ENCODE measurements at places on chromosomes 6 and 20.

- DNase-seq, result no peak
These were observed 43.0 kb downstream of the CFAP61 start for GRCh38 chr20:20095114-20095872.

- DNase-seq, result no peak
These were observed 96.3 kb downstream of the LYRM2 start for GRCh38 chr6:89542081-89542857.

DNA sequence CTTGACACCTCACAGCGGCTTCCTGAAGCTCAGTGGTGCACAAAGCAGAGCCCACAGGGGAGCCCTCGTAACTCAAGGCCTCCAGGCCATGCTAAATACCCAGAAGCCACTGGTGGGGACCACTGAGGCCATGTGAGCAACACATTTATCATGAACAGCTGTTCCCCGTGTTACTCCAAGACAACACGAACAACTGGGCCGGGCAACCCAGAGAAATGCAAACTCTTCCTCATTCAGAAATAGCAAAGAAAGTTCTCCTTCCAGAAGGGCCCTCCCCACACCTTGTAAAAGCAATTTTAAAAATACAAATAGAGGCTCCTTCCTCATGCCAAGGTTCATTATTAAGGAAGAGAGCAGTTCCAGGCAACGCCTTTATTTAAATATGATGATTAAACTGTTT lies 36.3 kb upstream of the SLCO4A1 start:
- DNase-seq, result no peak

GRCh38 chr6:46972531-46972930 lies 50.8 kb upstream of the ADGRF5 start:
- no peak for DNase-seq

DNA sequence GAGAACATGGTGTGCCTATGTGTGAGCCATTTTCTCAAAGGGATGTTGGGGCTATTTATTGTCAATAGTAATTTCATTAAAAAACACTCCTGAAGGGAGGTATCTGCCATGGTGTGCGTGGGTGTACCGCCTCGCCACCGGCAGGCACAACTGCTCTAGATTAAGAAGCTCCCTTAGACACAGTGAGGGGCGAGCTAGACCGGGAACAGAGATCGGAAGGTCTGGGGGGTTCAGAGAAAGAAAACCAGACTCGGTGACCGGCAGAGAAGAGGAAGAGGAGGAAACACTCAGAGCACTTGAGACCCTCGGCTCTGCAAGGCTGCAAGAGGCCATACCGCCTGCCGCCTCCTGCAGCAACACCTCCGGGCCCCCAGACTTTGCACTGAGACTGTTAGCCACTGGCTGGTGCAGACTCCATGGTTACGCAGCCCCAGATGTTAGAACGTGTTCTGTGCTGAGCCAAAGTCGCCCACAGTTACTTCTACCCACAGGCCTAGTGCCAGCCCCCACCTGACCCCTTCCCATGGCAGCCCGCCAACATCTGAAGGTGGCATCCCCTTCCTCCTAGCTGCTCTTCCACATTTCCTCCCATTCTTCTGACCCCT lies 18.1 kb downstream of the PXDC1 start:
- DNase-seq, result no peak

DNA sequence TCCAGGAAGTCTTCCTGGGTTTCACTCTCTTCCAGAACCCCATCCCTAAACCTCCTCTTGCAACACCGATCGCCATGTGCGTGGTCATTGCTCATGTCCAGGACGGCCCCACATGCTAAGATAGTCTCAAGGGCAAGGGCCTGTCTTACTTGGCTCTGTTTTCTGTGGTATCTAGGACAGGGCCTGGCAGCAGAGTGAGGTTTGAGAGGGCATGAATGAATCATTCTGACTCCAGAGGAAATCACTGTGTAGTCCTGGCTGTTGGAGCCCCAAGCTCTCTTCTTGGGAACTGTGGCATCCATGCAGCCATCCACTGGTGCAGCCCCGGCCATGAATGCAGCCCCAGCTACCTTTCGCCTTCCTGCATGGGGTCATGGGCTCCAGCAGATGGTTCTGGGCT lies 12.4 kb downstream of the SIRPA start:
- DNase-seq, result no peak

DNA sequence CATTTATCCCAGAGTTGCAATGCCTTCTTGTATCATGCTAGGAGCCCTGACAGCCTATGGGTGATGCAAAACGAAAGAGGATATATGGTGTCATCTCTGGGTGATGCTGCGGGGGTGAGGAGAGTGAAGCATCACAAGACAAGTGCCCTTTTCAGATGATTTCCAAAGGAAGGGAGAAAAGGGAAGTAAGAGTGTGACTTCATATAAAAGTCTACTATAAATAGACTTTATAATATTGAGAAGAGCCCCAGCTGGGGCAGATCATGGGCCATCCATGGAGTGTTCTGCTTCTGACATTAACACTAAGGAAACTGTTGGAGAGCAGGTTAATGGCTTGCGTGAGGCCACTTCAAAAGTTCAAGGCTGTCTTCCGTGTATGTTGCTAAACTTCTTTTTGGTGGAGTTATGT lies 4.4 kb downstream of the CD83 start:
- DNase-seq, result peak; percentile 43

DNA sequence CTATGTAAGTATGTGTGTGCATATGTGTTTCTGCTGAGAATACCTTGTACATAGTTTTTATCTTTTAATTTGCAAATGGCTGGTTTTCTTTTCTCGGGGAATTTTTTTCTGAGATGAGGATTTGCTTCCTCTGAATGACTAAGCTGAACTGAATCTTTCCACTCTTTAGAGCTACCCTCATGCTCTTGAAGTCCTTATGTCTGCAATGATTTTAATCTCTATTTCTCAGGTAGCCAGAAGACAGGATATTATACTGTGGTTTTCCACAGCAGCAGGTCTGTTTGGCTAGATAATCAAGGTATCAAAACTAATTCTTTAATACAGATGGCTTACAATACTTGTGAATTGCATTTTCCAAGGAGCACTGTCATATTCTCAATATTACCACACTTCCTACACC lies 114.7 kb downstream of the PLCB1 start:
- no peak for DNase-seq

GRCh38 chr6:169317441-169318202 lies 64.0 kb upstream of the THBS2 start:
- no peak for DNase-seq

- no peak for DNase-seq
These were observed 13.1 kb downstream of the NEDD9 start for GRCh38 chr6:11219400-11219834.

DNA sequence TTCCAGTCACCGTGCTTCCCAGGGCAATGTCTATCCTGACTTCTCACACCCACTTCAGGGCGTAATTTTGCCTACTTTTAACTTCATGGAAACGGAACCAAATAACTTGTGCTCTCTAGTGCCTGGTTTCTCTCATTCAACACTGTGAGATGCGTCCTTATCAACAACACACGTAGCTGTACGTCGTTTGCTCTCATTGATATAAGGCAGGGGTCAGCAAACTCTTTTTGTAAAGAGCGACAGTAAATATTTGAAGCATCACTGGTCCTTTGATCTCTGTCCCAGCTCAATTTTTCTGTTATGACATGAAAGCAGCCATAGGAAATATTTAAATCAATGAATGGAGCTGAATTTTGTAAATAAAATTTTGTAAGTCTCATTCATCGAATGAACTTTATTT lies 239.3 kb upstream of the KCNG1 start:
- DNase-seq, result no peak

GRCh38 chr6:39381550-39382140 lies 59.1 kb upstream of the KCNK16 start:
- no peak for DNase-seq

GRCh38 chr20:16626849-16627248 lies 53.6 kb upstream of the KIF16B start:
- DNase-seq, result no peak

DNA sequence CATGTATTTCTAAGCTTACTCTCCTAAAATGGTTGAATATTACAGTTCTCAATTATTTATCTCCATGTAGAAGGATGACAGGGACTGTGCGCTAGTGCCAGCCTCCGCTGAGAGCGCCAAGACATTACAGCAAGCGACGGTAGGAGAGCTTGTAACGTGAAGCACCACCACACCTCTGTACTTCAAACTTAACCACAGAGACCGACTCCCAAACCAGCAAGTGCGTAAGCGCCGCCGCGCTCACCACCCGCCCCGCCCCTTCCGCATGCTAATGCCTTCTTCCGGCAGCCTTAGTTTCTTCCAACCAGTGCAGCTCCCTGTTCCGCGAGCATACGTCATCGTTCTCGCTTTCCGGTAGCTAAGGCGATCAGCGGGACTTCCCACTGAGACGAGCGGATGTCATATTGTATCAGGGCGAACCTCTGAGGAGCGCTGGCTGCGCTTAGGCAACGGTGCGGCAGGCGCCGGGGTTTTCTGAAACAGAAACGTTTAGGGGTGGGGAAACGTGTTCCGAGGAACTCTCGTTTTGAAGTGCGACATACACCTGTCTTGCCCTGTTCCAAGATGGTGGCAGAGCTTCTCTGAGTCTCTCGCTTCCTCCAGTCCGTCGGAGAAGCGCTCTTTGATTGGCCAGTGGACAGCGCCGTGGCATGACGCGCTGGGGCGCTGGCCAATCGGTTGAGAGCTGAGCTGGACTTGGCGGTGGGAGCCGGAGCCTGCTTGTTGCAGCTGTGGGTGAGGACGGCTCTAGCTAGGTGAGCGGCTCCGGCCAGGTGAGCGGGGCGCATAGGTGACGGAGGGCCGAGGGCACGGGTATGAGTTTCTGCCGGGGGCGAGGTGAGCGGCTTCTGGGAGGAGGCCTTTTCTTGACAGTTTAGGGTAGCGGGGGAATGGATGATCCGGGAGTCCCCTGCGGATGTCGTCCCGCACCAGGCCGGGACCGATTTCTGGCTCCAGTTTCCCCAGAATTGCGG lies at the start of gene SEC23B:
Gene SEC23B (plus strand): TSS at position 723 of the 974 bp plus-strand sequence. CDS start 2,896 bp downstream, outside the sequence.
- peak; percentile 97 for DNase-seq

GRCh38 chr6:15317934-15318902 lies 72.3 kb downstream of the JARID2 start:
- no peak for DNase-seq

- DNase-seq, result peak; percentile 50
These were observed 645 bp downstream of the DDX39B start for GRCh38 chr6:31541059-31541657.

- no peak for DNase-seq
These were observed 34.0 kb upstream of the FANCE start for GRCh38 chr6:35417979-35418661.

DNA sequence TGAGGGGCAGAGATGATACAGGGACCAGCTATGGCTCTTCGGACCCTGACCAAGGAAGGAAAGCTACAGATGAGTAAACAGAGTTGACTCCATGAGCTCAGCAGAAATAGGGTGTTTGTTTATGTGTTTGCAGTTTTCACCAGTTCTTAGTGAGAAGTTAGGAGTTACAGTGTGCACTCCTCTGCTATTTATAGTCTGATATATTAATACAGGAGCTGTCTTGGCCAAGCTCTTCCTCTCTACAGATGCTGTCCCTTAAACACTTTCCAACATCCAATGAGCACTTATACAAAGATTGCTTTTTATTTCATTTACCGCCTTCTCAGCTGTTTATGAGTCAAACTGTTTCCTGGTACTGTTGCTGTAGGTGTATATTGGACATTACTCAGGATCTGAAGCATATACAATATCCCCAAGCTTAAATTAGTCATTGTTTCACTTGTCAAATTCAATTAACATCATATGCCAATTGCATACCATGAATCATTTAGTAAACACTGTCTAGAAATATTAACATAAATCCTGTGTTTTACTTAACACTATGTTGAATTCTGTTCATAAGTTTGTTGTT lies 618.0 kb downstream of the PRKN start:
- DNase-seq, result no peak

- DNase-seq, result no peak
These were observed 49.3 kb downstream of the KCTD20 start for GRCh38 chr6:36492092-36492491.

GRCh38 chr6:26358511-26358981 lies 6.5 kb upstream of the BTN3A2 start:
- DNase-seq, result no peak

GRCh38 chr6:14312587-14312986 lies 195.0 kb downstream of the CD83 start:
- no peak for DNase-seq

DNA sequence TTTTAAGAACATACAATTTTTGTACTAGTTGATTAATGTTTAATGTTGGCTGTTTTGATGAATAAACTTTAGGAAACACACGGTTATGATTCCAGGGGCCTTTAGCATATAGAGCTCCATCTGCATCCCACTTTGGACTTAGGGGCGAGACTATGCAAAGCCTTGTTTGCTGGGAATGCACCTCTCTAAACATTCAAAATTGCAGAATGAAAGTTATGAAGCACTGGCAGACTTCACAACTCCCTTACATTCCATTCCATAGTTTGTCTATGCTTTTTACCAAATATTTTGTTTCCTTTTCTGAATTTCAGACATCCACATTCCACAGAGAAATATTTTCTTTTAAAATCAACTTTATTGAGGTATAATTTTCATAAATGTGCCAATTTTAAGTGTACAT lies 10.3 kb upstream of the TCP11 start:
- DNase-seq, result no peak

DNA sequence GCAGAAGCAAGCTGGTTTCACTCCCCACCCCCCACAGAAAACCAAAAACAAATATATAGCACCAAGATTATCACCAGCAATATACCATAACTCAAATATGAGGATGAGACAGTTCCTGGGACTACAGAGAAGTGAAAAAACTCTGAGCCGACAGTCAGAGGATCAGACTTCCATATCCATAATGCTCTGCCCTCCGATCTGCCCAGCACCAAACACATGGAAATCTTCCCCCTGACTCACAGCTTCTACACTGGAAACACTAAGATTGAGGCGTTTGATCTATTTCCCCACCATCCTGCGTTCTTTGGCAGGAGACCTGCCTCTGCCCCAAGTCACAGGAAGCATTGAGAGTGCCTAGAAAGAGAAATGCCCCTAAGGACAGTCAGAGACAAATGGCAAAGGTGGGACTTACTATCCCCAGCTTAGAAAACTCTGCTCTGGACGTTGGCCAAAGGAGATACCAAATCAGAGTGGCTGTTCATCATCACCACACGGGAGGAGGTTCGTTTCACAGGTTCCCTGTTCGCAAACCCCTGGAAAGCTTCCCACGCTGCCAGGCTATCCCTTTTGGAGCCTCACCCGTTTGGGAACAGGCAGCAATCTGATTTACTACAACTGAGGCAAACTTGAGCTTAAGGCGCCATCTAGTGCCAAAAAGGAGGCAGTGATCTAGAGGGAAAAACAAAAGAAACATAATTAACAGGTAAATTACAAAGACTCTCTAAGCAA lies 48.7 kb upstream of the SRSF6 start:
- no peak for DNase-seq

- no peak for DNase-seq
These were observed 40.2 kb downstream of the HNF4A start for GRCh38 chr20:44395461-44396340.

DNA sequence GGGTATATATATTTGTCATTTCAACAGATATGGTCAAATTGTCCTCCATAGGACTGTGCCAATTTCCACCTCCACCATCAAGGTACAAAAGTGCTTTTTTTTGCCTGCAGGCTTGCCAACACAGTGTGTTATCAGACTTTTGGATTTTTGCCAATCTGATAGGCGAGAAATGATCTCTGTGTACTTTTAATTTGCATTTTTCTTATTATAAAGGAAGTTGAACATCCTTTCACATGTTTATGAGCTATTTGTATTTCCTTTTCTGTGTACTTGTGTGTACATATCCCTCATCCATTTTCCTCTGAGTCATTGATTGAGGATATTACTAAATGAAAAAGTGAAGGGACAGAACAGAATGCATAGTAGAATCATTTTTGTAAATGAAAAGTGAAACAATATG lies 39.0 kb upstream of the PTPN1 start:
- no peak for DNase-seq

GRCh38 chr20:49501917-49502316 lies 19.4 kb upstream of the KCNB1 start:
- DNase-seq, result no peak
